NCI-H510A (cell line): ENCODE measurements at places on chromosomes 1 and 21.

GRCh38 chr21:38851101-38851500, 45.4 kb downstream of the ETS2 start:
- DNase-seq, result no peak

GRCh38 chr1:90189889-90190288, 195.0 kb downstream of the ZNF326 start:
- no peak for DNase-seq

DNA sequence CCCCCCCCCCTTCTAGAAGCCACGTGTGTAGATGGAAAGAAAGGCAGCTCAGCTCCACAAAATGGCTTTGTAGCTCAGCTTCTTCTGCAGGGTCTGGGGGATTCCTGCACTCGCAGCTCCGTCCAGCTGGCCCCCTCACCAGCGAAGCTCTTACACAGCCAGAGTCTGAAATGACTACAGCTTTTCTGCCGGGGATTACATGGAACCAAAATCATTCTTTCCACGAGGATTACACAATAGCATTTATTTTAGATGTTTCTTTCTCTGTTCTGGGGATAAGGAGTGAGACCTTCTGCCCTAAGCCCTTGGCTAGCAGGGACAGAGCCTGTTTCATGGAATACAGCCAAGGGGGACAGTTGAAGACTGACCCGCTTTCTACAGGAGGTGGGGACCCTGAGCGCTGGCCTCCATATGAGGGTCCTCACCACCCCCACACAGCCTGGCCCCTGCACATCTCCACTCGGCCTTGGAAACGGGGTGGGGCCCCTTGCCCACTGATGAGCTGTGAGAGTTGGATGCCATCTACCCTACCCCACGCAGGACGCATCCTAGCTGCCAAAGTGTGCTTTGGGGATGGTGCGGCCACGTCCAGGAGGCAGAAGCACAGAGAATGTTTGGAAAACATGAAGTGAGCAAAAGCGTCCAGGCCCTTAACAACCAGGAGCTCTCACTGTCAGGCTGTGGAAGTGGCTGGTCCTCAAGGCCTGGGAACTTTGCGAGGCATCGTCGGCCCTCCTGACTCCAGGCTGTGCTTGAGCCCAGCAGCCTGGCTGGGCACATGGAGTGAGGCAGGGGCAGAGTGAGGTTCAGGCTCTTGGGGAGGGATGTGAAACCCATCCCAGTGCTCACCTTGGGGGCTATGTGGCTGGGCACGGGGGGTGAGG, 14.5 kb downstream of the ACTRT2 start:
- DNase-seq, result no peak

DNA sequence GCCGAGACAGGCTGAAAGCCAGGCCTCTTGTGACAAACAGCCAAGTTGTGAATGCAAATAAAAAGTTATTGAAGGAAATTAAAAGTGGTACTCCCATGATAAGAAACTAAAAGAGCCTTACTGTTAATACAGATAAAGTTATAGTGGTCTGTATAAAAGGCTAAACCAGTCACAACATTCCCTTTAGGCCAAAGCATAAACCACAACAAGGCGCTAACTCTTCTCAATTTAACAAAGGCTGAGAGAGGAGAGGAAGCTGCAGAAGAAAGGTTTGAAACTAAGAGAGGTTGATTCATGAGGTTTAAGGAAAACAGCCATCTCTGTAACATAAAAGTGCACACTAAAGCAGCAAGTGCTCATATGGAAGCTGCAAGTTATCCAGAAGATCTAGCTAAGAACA, 10.7 kb downstream of the C1orf105 start:
- DNase-seq, result no peak

DNA sequence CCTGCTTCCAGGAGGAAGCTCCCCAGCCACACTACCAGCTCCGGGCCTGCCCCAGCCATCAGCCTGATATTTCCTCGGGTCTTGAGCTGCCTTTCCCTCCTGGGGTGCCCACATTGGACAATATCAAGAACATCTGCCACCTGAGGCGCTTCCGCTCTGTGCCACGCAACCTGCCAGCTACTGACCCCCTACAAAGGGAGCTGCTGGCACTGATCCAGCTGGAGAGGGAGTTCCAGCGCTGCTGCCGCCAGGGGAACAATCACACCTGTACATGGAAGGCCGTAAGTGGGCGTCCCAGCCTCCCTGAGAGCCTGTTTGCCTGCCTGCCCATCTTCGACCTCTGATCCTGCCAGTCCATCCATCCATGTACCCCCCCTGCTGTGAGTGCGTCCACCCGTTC, 3.6 kb downstream of the ECM1 start:
- peak; percentile 65 for DNase-seq

DNA sequence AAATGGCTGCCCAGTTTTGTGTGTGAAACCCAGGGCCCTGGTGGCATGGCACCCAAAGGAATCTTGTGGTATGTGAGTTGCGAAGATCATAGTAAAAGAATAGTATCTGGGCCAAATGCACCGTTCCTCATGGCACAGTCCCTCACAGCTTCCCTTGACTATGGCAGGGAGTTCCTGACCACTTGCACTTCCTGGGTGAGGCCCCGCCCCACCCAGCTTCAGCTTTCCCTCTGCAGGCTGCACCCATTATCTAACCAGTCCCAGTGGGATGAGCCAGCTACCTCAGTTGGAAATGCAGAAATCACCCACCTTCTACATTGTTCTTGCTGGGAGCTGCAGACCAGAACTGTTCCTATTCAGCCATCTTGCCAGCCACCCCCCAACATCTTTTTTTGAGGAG, 63.0 kb downstream of the SLC5A9 start:
- no peak for DNase-seq

- no peak for DNase-seq
Observed at GRCh38 chr1:36950604-36951291, 83.6 kb downstream of the GRIK3 start.

DNA sequence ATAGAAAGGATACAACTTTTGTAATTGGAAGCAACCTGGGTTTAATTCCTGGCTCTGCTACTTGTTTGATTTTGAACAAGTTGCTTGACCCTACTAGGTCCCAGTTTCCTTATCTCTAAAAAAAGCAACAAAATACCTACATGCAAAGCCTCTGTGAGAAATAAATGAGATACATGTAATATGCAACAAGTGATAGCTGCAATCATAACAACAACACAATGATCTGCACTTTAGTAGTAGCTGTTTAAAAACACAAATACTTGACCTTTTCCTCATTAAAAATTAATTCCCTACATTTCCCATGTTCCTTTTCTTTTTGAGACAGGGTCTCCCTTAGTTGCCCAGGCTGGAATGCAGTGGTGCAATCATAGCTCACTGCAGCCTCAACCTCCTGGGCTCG, 40.0 kb downstream of the FRRS1 start:
- no peak for DNase-seq

- no peak for DNase-seq
Observed at GRCh38 chr1:191590578-191590977, 567.7 kb upstream of the RGS18 start.

GRCh38 chr1:46807046-46807972, 8.5 kb downstream of the CYP4B1 start:
- DNase-seq, result no peak

DNA sequence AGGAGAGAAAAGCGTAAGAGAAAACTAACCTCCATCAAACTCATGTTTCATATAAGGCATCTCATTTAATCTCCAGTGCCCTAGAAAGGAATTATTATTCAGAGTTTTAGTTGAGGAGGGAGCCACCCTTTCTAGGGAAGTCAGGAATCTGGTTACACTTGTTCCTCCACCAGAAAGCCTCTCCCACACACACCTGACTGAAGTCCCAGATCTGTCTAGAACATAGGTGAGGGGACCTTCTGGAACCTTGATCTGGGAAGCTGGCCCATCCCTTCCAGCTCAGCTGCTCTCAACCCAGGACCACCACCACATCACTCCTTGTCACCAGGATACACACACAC, 1.9 kb upstream of the DENND2D start:
- DNase-seq, result no peak

GRCh38 chr1:62325081-62325480, 5.8 kb upstream of the KANK4 start:
- no peak for DNase-seq

- DNase-seq, result no peak
Observed at GRCh38 chr1:178564086-178564782, 51.3 kb downstream of the TEX35 start.

- DNase-seq, result no peak
Observed at GRCh38 chr21:44509539-44509938, 30.5 kb downstream of the KRTAP10-1 start.

DNA sequence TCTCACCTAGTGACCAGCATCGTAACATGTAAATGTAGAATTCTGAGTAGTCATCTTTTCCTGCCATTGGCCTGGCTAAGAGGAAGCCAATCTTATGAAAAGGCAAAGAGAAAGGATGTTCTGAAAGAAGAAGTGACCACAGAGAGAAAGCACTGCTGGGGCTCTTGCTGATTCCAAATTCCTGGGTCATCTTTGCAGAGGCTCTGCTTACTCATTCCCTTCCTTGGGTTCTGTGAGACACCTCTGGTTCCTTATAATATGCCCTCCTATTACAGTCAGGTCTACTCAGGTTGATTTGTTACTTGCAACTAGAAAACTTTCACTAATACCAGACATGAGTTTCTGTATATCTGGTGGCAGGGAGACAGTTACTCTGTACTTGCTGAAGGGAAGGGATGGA, 198.8 kb upstream of the C8B start:
- no peak for DNase-seq

DNA sequence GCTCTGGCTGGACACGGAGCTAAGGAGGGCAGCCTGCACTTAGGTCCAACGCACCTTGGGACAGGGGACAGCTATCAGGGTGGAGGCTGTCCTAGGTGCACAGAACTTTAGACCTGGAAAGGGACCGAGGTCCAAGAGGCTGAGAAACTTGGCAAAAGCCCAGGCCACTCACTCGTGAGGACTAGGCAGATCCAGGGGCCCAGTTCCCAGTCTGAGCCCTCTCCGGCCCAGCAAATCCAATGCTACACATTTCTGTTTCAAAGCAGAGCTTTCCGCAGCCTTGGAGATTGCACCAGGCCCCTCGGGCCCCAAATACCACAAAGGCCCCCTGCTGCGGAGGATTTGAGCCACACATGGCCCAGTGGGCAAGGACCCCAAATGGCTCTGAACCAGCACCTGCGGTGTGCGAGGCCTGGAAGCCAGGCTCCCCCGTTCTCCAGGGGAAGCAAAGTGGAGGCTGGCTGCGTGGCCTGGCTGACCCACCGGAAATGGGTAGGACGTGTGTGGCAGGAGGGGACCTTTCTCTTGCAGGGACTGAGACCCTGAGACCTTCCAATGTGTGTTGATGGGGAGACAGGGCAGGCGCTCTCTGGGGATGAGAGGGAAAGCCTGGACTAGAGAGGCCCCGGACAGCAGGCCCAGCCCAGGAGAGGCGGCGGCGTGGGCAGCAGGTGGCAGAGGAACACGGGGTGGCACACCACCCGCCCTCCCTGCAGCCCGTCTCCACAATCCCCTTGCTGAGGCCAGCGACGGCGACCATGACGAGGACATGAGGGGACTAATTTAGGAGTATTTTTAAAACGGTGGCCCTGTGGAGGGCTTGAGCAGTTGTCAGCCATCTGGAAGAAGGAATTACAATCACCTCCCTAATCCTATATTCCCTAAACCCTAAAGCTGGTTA, 118.7 kb downstream of the CASZ1 start:
- DNase-seq, result no peak

GRCh38 chr1:26541816-26542711, 12.5 kb downstream of the RPS6KA1 start:
- DNase-seq, result no peak

GRCh38 chr1:68230484-68230802, 1.9 kb downstream of the WLS start:
- no peak for DNase-seq

GRCh38 chr1:208025031-208025430, 114.1 kb upstream of the CD34 start:
- DNase-seq, result no peak

DNA sequence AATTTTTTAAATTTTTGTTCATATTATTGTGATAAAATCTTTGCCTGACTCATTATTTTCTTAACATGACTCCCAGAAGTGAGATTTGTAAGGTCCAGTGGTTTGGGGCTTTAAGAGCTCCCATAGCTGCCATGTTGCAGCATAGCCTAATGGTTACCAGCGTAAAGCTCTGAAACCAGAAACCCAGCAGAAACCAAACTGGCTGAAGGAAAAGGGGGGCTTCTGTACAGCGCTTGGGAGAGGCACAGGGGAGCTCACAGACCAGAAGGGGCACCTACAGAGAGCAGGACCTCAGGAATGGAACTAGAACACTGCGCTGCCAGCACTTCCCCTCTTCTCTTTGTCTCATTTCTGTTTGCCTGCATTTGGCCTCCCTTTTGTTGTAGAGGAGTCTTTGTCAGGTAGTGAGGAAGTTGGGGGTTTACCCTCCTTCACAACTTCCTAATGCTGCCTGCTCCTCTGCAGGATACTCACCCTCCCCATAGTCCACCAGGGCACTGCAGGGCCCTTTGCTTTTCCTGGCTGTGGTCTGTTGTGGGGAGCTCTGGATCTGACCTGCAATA, 2.6 kb upstream of the PYCR2 start:
- DNase-seq, result no peak

DNA sequence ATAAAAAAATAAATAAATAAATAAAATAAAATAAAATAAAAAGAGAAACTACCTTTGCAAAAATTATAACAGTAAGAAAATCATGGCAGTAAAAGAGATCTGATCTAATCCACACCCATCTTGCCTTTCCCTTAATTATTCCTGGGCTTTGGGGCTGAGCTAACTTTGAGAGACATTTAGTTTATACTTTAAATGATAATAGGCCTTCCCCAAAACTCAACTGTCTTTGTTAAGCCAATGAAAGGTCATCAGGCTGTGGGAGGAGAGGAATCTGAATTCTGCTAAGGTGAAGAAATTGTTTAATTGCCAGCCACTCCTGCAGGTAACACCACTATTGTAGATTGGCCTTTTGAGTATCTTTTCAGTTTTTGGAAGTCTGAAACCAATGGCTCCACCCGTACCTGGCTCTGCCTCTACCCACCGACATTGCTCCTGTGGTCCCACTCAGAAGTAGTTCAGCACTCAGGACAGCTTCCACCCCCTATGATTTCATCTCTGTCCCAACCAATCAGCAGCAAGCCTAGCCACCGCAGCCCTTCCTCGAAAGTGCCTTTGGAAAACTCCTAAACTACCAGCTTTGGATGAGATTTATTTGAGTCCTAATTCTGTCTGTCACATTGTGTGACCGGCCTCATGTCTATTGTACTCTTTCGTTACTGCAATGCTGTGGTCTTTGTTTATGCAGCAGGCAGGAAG, 23.0 kb upstream of the PNRC2 start:
- DNase-seq, result no peak

- peak; percentile 49 for DNase-seq
Observed at GRCh38 chr1:56645677-56646305, 677 bp downstream of the PRKAA2 start.
